OCI-M1 (cell line): ENCODE measurements at places on chromosomes 2 and 18.

DNA sequence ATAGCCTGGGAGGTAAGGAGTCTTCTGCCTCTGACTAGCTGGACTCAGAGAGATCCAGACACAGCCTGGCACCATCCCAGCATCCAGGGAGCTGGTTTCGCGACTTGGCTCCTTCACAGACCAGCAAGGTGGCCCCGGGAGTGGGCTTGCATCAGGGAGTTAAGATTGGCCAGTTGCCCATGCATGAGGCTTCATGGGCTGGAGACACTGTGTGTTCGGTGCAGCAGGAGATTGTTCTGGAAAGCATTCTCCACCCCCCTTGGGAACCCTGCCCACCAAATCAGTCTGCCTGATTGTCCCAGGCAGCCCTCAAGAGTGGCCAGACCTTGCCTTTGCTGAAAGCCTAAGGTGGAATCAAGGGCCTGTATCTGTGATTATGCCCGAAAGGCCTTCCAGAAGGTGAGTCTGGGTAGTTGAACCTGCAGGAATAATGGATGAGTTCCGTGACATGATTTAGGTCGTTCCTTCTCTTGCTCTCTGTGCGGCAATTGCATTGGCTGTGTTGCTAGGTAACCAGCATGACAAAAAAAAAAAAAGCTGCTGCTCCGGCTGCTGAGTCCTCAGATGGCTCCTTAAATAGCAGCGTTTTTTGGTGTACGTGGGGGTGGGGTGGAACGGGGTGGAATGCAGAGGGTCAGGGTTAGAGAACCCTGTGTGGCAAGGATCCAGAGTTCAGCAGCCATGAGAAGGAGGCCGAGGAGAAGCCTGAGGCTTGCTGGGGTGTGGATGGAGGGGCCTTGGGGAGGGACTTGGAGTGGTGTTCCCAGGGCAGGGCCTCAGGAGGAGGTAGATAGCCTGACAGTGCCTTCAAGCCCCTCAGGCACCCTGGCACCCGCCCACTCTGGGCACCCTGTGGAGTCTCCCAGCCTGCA, 93.0 kb upstream of the MCFD2 start:
- no peak for DNase-seq

DNA sequence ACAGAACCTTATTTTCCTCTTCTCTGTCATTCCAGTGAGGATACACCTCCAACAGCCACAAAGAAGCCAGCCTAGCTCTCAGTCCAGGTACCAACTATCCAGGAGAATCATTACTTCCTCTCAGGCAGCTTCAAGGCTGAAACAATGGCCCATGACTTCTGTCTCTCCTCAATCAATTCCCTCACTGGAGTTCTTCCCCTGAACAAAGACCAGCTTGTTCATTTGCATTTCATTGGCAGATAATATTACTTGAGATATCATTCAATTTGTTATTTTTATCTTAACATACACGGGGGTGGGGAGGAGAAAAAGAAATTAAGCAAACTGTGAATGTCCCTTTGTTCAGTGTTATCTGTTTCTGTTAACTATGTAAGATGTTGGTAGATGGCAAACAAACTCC, 44.0 kb downstream of the CCDC141 start:
- no peak for DNase-seq

DNA sequence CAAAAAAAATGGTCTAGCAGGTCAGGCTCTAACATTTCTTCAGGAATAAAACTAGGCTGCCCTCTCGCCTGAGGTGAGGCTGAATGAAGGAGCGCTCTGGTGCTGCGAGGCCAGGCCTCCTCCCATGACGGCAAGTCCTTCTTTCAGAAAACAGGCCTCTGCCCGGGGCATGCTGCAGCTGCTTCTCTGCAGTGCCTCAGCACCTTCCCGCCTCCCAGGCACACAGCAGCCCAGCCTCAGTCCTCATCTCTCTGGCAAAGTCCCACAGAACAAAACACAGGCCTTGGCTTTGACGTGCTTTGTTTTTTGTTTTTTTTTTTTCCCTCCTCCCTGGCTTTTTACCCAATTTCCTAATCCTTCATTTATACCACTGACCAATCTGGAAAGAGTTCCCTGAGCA, 74.8 kb downstream of the BCL11A start:
- DNase-seq: no peak

DNA sequence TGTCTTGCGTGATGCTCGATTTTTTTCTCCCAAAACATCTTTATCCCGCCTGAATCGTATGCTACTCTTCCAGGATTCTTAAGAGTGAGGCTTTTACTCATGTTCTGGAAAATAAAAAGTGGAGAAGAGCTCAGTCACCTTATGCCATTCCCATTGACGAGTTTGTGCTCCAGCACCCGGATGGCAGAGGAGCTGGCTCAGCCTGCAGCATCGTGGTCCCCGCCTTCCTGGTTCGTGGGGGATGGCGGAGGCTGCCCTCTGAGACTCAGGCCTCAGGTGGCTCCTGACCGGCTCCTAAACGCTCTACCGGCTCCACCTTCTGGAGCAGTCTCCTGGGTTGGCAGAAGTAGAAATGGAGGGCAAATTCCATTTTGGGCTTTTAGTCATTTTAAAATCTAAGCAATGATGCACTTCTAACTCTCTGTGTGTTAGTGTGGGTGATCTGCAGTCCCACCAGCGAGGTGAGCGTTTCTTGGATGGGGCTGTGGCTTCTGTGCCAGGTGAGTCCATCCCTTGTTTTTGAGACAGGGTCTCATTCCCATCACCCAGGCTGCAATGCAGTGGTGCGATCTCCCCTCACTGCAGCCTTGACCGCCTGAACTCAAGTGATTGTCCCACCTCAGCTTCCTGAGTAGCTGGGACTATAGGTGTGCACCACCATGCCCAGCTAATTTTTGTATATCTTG, 27.8 kb downstream of the RTP5 start:
- DNase-seq: no peak

- no peak for DNase-seq
Observed at GRCh38 chr2:121469356-121469755, 61.3 kb upstream of the RNU4ATAC start.

- DNase-seq: no peak
Observed at GRCh38 chr2:28164280-28164801, 228.3 kb upstream of the FOSL2 start.

GRCh38 chr2:200615247-200615646, 29.4 kb downstream of the AOX1 start:
- no peak for DNase-seq

DNA sequence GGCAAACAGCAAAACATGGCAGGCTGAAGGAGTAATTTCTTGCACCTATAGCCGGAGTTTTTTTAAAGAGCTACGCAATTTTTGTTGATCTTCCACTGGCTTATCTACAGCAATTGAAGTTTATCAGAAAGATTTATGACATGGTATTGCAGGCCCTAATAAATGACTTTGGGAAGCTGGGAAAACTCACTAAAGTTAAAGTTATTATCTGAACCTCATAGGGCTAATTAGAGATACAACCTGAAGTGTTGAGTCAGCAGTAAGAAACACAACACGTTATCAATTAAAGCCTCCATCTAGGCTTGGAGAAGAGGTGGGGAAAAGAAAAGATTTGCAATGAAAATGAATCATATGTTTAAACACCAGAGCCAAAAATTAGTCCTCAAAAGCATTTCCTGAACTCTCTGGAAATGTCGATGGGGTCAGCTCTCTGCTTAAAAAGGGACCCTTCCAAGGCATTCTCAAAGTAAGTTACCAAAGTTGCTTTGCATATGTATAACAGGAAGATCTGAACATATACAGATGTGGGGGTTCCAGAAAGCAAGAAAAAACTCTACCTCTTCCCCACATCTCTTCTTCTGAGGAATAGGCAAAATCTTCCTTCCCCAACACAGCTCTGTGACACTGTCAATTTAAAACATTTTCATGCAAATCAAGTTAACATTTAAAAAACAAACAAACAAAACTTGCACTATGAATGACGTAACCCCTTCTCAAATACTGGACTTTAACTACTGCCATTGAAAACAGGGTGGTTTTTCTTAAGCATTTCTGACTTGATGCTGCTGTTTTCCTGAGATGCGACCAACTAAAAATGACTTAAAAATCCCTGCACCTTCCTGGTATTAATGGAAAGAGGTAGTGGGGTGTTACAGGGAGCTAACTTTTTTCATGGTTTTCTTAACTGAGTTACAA, 915.6 kb downstream of the NRXN1 start:
- DNase-seq: no peak

DNA sequence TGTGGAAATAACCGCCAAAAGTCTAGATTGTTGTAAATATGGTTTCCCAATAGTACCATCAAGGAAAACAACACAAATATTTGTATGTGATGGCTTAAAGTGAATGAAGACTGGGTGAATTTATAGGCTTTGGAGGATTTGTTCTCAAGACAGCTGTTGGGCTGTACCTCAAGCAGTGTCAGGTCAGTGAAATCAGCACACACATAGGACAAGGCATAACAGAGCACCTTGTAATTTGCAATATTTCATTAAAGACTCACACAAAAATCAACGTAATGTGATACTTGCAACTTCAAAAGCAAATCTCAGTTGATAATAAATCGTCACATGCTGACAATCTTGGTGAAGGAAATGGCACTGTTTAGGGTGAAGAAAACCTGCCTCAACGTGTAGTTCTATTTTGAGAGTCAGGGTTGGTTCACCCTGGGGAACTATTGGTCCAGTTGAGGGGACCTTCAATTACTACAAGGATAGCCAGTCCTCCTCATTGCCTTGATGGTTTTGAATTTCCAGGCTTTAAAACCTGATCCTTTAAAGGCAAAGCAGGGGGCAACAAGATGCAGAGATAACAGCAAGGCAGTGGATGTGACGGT, 126.8 kb upstream of the ST6GAL2 start:
- DNase-seq: no peak

DNA sequence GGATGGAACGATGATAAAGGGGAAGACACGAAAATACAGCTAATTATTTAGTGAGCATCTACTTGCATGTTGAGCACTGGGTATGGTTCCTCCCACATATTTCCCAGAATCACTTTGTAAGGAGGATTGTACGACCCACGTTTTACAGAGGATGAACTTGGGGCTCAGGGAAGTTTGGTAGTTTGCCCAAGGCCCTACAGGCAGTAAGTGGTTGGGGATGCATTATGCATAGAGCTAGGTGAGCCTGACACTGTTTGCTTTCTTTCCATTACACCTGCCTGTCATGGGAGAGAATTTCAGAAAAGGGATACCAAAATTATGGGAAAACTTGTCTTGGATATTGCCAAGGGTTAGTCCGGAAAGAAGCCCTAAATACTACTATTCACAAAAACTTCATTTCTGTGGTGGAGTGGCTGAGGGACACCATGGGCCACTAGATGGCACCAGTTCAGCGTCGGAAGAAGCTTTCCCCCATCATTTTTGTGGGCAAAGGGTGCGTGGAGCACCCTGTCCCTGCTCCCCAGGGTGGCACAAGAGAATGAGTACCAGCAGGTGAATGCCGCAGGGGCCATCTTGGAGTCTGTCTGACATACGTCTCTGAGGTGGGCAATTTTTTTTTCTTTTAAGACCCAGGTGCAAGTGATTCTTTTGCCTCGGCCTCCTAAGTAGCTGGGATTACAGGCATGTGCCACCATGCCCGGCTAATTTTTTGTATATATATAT, 23.5 kb upstream of the C18orf32 start:
- DNase-seq: peak; percentile 81

DNA sequence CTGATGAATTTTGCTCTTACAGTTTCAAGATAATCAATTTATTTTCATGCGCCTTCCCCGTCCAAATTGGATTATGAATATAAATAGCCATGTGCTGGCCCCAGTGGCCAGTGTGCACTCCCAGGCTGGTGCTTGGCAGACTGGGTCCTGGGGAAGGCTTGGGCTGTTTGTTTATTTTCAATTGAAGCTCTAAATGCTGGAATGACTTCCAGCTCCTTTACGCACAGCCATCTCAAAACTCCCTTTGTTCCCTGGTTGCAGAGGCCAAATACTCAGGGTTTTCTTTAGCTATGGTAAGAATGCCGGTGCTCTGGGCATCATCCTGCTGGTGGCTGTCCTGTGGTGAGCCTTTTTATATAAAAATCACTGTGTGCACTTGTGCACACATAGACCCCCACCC, 131.5 kb downstream of the PRKCE start:
- DNase-seq: no peak

GRCh38 chr18:63378919-63379638, 12.1 kb upstream of the KDSR start:
- DNase-seq: peak; percentile 54

GRCh38 chr18:52395146-52395852, 55.3 kb downstream of the DCC start:
- no peak for DNase-seq

GRCh38 chr2:24399434-24400206, 39.3 kb upstream of the ITSN2 start:
- no peak for DNase-seq

GRCh38 chr2:97963079-97963406, 32.7 kb downstream of the TMEM131 start:
- DNase-seq: no peak

DNA sequence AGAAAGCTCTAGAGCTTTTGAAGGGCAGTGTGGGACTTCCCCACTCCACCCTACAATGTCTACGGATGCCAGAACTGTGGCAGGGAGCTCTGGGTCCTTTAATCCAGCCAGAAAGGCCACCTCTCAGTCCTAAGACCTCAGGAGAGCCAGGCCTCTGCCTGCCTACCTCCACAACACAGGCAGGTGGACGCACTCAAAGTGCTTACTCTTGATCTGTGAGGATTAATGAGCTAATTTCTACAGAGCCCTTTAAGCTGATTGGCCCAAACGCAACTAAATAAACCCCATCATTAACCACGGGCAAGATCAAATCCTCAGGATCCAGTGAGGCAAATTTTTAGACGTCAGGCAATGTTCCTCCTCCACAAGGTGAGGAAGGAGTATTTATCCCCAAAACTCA, 8.1 kb downstream of the STK39 start:
- no peak for DNase-seq

DNA sequence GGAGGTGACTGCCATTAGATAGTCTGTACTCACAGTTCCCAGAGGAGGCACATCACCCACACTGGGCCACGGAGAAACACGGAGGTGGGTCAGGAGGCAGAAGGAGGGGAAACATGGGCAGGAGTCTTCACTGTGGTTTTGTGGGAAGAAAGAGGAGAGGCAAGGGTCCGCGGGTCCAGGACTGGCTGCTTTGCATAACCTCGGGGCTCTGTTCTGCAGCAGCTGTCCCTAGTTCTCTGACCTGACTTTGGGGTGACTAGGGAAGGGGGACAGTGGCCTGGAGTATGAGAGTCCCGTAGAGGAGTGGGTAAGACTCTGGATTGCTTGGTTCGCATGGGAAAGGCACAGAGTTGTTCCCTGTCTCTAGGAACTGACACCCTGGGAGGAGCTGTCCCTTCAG, 238.3 kb upstream of the RAB6C start:
- DNase-seq: no peak

GRCh38 chr2:182606728-182607681, 109.1 kb upstream of the DNAJC10 start:
- DNase-seq: peak; percentile 13

GRCh38 chr2:208012449-208012848, 12.9 kb downstream of the PLEKHM3 start:
- DNase-seq: no peak

- no peak for DNase-seq
Observed at GRCh38 chr2:167380094-167380493, 491.8 kb downstream of the XIRP2 start.

- DNase-seq: no peak
Observed at GRCh38 chr18:3294435-3295080, 32.6 kb downstream of the MYL12B start.

DNA sequence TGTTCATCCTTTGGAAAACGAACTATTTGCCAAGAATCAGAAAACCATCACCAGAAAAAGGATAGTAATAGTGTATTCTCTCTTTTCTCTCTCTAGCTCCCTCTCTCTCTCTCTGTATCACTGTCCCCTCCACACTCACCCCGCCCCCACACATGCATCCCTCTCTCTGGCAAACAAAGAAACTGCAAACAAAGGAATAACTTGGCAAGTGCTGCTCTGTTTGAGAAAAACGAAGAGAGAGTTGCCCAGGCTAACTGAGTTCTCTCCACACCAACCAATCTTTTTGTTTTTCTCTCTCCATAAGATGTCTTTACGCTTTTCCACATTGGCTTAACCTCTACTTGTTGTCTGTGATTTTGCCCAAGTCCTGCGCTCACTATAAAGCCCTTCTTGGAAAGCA, 316.2 kb downstream of the EPHA4 start:
- no peak for DNase-seq
